Renal pelvis (tissue), 12 donors: ENCODE measurements at places on chromosomes 2 and 18. TPM values are rescaled to one million over a fixed set of nuclear protein-coding genes. Genes with fewer than 3 reads are reported as not detected.
A peak's percentile ranks its signal among the peaks of the same experiment; 100 is the strongest.

DNA sequence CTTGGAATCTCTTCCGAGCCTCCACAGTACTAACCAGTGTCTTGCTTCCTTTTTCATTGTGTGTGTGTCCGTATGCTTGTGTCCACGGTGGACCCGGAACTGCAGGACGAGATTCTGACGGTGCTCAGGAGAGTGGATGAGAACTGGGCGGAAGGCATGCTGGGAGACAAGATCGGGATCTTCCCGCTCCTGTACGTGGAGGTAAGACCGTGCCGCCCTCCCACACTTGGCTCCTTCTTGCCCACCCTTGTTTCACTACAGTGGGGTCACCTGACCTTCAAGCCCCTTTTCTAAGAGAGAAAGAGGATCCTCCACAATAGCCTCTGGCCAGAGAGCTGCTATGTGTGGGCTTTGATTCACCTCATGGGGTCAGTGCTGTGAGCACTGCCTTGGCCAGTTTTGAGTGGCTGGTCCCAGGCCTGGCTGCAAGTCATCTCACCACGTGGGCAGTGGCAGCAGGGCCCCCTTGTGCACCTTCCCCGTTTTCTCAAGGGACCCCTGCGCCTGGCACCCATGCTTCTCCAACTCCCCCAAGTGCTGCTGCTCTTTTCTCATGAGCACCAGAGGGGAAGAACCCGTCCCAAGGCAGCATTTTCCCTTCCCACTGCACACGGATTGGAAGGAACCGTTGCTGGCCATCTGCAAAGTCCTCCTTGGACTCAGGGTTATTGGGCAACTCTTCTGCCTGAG lies 242.1 kb downstream of the SEPTIN10 start:
- no peak for DNase-seq

- no peak for DNase-seq
Observed at GRCh38 chr2:216604458-216604857, 28.8 kb upstream of the IGFBP2 start.

- DNase-seq = no peak
Observed at GRCh38 chr2:164478205-164478604, 143.1 kb downstream of the GRB14 start.

- DNase-seq = no peak
Observed at GRCh38 chr18:63917817-63918216, 10.1 kb downstream of the SERPINB10 start.

DNA sequence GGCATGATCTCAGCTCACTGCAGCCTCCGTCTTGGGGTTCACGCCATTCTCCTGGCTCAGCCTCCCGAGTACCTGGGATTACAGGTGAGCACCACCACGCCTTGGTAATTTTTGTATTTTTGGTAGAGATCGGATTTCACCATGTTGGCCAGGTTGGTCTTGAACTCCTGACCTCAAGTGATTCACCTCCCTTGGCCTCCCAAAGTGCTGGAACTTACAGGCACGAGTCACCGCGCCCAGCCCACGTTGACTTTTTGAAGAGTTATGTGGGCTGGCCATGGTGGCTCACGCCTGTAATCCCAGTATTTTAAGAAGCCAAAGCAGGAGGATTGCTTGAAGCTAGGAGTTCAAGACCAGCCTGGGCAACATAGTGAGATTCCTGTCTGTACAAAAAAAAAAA lies 20.8 kb downstream of the CCL20 start:
- no peak for DNase-seq

DNA sequence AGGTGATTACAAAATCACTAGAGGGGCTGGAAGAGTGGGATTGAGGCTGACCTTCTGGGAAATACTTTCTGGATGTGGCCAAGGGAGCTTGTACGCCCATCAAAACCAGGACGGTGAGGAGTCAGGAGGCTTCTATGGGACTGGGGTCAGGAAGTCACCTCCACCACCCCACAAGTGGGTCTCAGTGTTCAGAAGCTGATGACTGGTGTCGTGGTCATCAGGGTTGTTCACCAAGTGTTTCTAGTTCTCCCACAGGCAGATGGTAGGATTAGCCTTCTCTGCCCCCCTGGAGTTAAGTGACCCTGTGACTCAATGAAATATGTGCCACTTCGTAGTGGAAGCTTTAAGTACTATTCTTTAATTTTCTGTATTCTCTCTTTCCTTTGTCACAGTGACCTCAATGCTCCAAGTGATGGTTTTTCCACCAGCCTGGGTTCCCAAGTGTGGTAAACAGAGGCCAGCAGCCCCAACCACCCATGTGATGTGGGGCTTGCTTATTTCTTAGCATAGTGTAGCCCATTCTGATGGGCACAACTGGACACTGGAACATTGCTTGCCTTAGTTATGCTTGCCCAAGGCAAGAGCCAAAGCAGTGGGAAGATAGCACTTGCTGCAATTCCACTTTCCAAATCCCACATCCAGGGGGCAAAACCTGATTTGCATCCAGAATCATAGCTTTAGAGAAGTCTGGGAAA lies 258.8 kb downstream of the CYP26B1 start:
- no peak for DNase-seq

- peak; percentile 90 for DNase-seq
Observed at GRCh38 chr2:42102591-42103450, 55.0 kb downstream of the PKDCC start.

DNA sequence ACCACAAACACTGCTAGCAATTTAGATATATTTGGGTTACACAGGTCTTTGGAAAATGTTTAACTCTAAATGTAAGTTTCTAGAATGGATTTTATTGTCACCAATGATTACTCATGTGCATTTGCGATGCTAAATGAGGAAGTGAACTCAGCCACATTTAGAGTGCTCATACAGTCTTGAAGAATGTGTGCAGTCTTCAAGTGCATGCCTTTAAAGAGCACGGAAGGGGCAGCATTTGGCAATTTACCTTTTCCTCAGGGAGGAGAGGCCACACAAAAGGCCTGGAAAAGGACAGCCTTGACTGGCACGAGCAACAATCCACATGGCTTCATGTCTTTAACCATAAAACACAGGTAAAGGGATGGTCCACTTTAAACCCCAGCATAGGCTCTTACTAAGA lies 78.5 kb upstream of the STK17B start:
- no peak for DNase-seq

- DNase-seq = no peak
Observed at GRCh38 chr2:237262838-237263771, 150.9 kb downstream of the COL6A3 start.

Gene KLHL41
- 3.2 TPM for polyA plus RNA-seq

Gene LAPTM4A
- 441 TPM for polyA plus RNA-seq
